Left renal cortex interstitium (tissue), 4 donors: ENCODE measurements at places on chromosomes 6 and 20.
A peak's percentile ranks its signal among the peaks of the same experiment; 100 is the strongest.

DNA sequence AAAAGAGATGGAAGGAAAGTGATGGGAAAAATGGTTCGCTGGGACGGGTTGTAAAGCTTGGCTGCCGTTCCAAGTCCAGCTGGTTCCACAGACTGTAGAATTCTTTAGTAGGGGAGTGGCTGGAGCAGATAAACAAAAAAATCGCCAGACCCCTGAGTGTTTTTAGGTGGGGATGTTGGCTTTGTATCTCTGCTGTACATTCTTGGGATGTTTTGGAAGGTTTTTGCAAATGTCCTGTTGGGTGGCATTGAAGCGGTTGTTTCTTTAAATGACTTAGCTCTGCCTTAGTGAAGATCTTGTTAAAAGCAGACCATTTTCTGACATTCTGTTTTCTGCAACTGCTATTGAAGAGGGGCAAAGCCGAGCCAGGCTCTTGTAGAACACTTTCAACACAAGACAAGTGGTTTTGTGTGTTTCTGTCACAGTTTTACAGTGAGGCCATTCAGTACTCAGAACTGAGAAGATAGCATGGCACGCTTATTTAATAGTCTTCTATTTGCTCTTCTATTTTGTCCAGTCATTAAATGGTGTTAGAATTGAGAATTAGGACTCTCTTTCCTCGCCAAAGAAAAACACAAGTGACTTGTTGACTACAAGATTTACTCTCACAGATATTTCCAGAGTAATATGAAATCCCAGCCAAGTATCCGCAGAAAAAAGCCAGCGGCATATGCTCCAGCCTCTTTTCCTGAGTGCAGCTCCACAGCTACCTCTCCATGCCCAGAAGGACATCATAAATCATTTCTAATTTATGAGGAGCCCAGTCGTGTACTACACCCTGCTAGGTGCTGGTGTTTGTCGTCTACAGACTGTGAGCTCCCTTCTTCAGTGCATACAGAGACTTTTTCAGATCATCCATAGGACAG is 65.8 kb downstream of the PHACTR2 start:
- DNase-seq: peak; percentile 49

DNA sequence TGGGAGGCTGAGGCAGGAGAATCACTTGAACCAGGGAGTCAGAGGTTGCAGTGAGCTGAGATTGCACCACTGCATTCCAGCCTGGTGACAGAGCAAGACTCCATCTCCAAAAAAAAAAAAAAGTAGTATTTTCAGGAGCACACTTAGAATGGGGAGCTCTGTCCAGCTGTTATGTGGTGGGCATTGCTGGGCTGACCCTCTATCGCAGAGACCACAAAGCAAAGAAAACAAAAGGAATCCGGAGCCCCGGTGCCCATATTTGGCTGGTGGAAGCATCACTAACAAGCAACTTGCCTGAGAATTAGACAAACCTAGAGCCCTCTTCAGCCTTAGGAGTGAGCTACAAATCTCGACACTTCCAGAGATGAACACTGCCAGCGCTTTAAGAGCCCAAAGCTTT is 137.3 kb upstream of the GPR6 start:
- DNase-seq: no peak

- DNase-seq: no peak
Measured at GRCh38 chr6:71523548-71523947, 234.9 kb downstream of the OGFRL1 start.

DNA sequence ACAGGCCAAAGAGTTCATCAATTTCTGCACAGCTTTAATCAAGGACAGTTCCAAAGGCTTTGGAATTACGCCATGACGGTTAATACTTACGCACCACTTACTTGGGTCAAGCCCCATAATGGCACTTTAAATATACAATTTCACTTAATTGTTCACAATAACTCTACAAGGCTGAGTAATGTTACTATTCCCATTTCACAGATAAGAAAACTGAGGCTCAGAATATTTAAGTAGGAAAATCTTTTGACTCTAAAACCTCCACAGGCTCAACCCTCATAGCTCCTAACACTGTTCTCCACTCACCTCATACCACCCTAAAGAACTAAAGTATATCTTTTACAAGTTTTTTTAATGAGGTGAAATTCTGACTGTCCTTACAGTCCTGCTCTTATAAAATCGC is 91.9 kb upstream of the SAMD5 start:
- DNase-seq: no peak

GRCh38 chr6:31074401-31074800 is 38.0 kb downstream of the C6orf15 start:
- no peak for DNase-seq
